Keratinocyte (primary cell): ENCODE measurements at places on chromosomes 4 and X. TPM values are rescaled to one million over a fixed set of nuclear protein-coding genes. Genes with fewer than 3 reads are reported as not detected.

- no peaks in the 10 kb centered on the region for H3K27me3 ChIP-seq
- H3K27ac ChIP-seq: no peak overlapping the region
- no peak overlapping the region for H3K4me3 ChIP-seq
- H3K36me3 ChIP-seq: no peaks in the 10 kb centered on the region
- no peak for DNase-seq
These were observed 16.3 kb upstream of the SULT1B1 start for GRCh38 chr4:69776696-69777095.

GRCh38 chr4:23774909-23775308 lies 114.9 kb downstream of the PPARGC1A start:
- peaks cover 3% of the 10 kb centered on the region for H3K27me3 ChIP-seq
- no peak overlapping the region for H3K4me3 ChIP-seq
- H3K27ac ChIP-seq: no peak overlapping the region
- no peaks in the 10 kb centered on the region for H3K36me3 ChIP-seq

GRCh38 chrX:15314472-15314871 lies 968 bp downstream of the ASB11 start:
- H3K4me1 ChIP-seq: no peaks in the 10 kb centered on the region
- H3K27ac ChIP-seq: no peak overlapping the region
- H3K27me3 ChIP-seq: no peaks in the 10 kb centered on the region
- no peak overlapping the region for H3K4me3 ChIP-seq

The MTNR1A gene
- 0.06 to 0.12 TPM in 2 of 3 replicates, not detected in the other for polyA plus RNA-seq

DNA sequence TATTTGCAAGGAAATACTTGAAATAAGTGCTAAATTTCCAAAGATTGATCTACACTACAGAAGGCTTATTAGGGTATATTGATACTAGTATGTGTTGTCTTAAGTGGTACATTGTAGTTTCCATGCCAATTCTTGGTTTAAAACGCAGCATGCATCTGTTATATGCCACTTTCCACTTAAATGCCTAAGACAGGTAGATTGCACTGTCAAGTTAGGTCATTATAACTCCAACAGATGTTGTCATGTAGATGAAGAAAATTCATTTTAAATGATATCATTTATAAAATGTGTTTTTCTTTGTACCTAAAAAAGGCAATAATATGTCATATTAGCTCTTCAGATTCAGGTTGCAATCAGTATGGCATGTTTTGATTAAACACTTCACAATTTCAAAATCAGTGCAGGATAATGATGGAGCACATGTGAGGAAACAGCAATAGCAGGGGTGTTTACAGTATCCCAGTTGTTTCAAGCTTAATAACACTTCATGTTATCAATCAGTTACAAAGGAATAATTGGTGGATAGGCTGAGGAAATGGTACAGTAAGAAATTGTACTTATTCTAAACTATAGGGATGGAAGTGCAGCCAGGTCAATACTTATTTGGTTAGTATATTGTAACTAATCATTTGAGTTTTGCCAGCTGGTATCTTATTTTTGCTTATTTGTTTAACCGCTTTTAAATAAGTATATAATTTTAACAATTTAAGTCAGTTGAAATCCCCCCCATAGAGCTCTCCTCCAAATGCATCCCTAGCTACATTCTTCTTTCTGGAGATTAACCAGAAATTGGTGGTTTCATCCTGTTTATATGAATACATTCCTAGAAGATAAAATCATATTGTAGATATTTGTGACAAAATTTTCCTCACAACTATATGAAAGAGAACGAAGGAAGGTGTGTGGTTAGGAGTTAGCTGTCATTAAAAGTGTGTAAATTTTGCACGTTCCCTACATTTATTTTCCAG lies 454.4 kb upstream of the ATOH1 start:
- no peak overlapping the region for H3K27ac ChIP-seq
- H3K36me3 ChIP-seq: no peaks in the 10 kb centered on the region
- H3K4me3 ChIP-seq: no peak overlapping the region
- DNase-seq: no peak

The EPHA5 gene
- not detected in 3 replicates for polyA plus RNA-seq

The LIMCH1 gene
- 0.39 to 2.4 TPM (median 1.1 TPM) in 3 replicates for polyA plus RNA-seq

GRCh38 chrX:119693996-119694451 lies 1.1 kb upstream of the SEPTIN6 start:
- H3K4me1 ChIP-seq: peaks cover 9% of the 10 kb centered on the region
- no peak for DNase-seq
- H3K27me3 ChIP-seq: no peaks in the 10 kb centered on the region
- no peak overlapping the region for H3K27ac ChIP-seq
- no peak overlapping the region for H3K4me3 ChIP-seq
